ENCODE measurements at places on chromosomes 12 and 14.

DNA sequence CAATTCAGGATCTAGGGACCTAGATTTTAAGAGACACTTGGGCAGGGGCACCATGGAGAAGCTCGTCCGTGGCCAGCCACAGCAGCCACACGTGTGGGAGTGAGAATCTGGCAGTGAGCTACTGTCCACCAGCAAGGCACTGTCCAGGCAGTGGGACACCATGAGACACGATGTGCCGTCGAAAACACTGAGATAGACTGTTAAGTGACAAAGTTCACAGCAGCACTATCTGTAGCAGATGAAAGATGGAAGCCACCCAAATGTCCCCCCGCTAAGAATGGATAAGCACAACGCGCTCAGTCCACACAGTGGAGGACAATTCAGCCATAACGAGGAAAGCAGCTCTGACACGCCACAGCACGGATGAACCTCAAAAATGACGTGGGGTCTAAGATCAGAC, 19.7 kb downstream of the RILPL1 start:
- no peak for DNase-seq

- peak; percentile 87 for DNase-seq
Observed at GRCh38 chr14:50666772-50667683, 1.1 kb downstream of the SAV1 start.

- DNase-seq = no peak
Observed at GRCh38 chr12:30180602-30181001, 396.9 kb upstream of the TMTC1 start.

GRCh38 chr12:88546853-88547252, 33.4 kb downstream of the KITLG start:
- peak; percentile 71 for DNase-seq

GRCh38 chr14:60274448-60274847, 25.4 kb downstream of the PPM1A start:
- DNase-seq = no peak

- DNase-seq = no peak
Observed at GRCh38 chr14:99262977-99263448, 9.0 kb downstream of the BCL11B start.

- no peak for DNase-seq
Observed at GRCh38 chr12:18436170-18436569, 174.9 kb downstream of the PIK3C2G start.

GRCh38 chr14:21993837-21994236, 320.2 kb upstream of the OR4E1 start:
- no peak for DNase-seq

- DNase-seq = no peak
Observed at GRCh38 chr12:118319627-118320026, 53.1 kb downstream of the TAOK3 start.

DNA sequence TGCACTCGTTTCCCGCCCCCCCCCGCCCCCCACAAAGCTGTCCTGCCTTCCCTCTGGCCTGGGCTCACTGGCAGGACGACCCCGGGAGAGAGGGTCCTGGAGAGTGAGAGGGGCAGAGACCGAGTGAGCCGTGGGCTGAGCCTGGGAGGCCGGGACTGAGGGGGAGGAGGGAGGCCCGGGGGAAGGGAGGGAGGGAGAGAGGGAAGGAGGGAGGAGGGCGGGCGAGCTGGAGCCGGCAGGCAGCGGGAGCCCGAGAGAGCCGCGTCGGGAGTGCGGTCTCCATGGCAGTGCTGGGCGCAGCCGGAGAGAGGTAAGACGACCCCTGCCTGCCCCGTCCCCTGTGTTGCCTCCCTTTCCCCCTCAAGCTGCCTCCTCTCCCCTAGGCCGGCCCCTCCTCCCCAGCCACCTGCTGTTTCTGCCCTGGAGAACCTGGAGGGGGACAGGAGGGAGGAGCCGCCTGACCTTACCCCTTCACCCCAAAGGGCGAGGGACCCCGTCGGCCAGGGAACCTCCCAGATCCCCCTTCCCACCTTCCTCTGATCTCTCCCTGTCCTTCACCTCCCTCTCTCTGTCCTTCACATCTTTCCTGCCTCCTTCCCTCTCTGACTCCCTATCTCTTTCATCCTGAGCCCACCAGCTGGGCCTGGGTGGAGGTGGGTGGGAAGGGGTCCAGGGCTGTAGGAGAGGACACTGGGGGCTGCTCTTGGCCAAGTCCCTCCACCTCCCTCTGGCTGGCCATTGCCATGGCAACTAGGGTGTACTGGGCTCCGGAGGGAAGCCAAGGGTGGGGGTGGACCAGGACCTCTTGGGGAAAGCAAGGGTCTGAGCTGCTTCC, at the start of gene GPR162:
GPR162 (plus strand) TSS at position 231 of the 835 bp plus-strand sequence. CDS start 2,078 bp downstream, outside the sequence.
- no peak for DNase-seq

DNA sequence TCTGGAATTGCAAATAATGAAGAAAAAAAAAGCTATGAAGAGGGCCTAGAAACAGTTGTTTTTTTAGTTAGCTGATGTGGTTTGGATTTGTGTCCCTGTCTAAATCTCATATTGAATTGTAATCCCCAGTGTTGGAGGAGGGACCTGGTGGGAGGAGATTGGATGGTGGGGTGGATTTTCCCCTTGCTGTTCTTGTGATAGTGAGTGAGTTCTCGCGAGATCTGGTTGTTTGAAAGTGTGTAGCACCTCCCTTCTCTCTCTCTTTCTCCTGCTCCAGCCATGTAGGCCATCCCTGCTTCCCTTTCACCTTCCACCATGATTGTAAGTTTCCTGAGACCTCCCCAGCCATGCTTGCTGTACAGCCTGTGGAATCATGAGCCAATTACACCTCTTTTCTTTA, 126.1 kb downstream of the ASCL4 start:
- DNase-seq = no peak

DNA sequence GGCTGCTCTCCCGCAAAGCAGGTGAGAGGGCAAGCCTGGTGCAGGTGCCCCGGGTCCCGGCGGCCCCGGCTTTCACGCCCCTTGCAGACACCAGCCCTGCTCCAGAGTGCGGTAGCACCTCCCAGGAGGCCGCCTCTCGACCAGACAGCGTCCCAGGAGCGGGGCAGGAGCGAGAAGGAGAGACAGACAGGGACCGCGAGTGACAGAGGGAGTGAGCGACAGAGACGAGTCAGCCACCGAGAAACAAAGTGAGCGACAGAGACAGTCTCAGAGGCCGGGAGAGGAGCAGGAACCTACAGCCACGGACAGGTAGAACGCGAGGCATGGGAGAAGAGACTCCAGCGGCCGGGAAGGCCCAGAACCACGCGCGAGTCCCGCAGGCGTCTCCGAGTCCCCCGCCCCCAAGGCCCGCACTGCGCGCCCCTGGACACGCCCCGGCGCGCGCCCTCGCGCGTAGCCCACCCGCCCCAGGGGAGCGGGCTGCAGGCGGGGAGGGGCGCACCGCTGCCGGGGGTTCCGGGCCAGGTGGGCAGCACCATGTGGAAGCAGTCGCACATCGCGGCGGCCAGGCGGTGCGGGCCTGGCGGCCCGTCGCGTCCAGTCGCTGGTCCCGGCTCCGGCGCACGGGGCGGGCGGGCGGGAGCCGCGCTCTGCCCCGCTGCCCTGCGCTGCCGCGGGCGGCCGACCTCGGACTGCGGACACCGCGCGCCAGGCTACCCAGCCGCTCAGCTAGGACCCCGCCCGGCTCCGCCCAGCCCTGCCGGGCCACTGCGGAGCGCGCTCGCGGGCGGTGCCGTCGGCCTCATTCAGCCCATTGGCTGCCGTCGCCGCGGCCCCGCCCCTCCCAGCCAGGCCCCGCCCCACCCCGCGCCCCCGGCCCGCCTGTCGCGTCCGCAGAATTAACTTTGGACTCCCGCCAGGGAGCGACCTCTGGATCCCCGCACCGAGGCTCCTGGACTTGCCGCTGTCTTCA, at the start of gene AHNAK2:
AHNAK2 (minus strand) TSS at position 694 of the 973 bp plus-strand sequence; CDS start at position 557, 137 bp downstream.
- peak; percentile 68 for DNase-seq

GRCh38 chr12:1020389-1020788, 29.4 kb downstream of the ERC1 start:
- no peak for DNase-seq

DNA sequence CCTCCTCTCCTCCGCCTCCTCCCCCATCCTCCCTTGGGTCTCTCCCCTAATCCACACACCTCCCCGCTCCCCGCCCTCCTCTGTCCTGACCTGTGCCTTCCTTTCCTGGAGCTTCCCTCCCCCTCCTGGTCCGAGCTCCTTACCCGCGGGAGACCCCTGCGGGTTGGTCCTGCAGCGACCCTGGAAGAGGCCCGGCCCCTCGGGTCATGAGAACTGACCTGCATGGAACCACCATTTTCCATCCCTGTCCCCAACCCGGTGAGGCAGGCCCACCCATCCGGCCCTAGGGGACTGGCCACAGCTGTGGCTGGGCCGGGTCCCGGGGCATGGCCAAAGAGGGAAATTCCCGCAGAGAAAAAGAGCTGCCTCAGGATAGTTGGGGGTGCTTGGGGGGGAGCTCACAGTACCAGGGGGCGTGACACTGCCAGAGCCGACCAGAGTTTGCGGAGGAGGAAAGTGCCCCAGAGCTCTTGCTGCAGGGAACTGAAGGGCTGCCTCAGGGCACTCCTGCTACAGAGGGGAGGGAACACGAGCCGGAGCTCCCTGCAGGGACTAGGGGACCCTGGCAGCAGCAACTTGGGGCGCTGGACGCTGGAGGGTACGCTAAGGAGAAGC, 613 bp downstream of the ARHGEF40 start:
- DNase-seq = peak; percentile 66

DNA sequence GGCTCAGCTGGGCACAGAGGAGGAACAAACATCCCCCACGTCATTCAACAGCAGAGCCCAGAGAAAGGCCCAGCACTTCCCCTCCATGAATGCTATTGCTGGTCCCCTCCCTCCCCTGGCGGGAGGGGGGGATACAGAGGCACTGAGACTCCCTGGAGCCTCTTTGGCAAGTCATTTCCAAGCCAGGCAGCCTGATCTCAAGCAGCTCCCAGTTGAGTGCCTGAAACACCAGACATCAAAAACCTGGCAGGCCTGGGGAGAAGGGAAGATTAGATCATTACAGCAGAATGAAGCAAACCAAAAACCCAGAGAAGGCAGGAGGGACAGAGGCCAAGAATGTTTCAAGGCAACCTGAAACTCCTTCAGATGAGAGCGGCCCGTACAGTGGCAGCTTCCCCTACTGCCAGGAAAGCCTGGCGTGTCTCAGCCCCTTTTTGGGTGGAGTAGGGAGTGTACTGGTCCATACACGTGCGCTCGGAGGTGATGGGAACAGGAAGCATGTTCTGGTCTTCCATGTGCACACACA, 92.1 kb downstream of the LRRC74A start:
- DNase-seq = peak; percentile 90

- DNase-seq = no peak
Observed at GRCh38 chr12:48037267-48037915, 33.1 kb upstream of the COL2A1 start.

GRCh38 chr14:100314724-100315123, 8.4 kb upstream of the SLC25A47 start:
- no peak for DNase-seq

DNA sequence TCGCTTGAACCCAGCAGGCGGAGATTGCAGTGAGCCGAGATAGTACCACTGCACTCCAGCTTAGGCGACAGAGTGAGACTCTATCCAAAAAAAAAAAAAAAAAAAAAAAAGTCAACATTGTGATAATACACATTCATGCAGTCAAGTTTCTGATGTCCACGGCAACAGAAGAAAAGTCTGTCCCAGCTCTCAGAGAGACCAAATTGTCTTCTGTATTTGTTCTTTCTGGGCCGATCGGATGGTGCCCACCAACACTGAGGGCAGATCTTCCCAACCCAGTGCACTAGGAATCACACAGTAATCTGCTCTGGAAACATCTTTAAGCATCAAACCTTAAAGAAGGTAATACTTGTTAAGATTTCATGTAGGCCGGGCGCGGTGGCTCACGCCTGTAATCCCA, 31.6 kb downstream of the EAPP start:
- no peak for DNase-seq

GRCh38 chr14:44505588-44505987, 1.5 kb downstream of the FSCB start:
- no peak for DNase-seq

DNA sequence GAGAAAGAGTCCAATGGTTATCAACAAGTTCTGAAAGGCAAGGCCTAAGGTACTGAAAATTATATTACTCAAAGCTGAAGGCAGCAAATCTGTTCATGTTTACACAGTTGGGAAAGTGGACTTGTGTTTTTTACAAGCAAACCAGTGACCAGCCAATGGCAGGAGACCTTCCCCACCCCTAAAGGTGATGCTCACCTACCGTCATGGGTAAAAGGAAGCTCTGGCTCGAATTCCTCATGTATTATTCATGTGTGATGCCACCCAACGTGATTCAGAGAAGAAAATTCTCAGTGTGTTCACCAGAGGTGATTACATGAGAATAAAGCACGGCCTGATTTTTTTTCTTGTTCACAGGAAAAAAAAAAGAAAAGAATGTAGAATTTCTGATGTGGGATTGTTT, 1161.2 kb upstream of the SEL1L start:
- DNase-seq = no peak

GRCh38 chr12:3416670-3417069, 74.3 kb upstream of the PRMT8 start:
- DNase-seq = no peak

DNA sequence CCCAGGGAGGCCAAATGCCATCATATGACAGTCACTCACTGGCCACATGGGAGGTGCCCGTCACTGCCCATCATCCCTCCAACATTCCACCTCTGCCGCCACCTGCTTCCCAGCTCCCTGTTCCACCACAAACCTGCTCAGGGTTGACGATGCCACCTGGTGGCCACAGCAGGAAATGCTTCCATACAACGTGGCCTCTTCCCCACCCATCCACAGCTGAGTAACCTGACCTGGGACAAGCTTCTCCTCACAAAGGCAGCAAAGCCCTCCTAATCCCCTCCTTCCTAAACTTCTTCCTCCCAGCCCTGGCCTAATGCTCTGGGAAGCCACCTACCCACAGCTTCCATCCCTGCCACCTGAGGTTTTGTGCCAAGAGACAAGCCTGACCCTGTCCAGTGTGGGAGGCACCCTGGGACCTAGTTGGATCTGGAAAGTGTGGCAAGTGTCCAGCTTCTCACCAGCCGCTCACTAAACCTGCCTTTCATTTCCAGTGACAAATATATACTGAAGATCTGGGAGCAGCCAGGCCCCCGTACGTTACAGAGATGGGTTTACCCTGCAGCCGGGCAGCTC, 4.3 kb downstream of the DEGS2 start:
- peak; percentile 47 for DNase-seq

DNA sequence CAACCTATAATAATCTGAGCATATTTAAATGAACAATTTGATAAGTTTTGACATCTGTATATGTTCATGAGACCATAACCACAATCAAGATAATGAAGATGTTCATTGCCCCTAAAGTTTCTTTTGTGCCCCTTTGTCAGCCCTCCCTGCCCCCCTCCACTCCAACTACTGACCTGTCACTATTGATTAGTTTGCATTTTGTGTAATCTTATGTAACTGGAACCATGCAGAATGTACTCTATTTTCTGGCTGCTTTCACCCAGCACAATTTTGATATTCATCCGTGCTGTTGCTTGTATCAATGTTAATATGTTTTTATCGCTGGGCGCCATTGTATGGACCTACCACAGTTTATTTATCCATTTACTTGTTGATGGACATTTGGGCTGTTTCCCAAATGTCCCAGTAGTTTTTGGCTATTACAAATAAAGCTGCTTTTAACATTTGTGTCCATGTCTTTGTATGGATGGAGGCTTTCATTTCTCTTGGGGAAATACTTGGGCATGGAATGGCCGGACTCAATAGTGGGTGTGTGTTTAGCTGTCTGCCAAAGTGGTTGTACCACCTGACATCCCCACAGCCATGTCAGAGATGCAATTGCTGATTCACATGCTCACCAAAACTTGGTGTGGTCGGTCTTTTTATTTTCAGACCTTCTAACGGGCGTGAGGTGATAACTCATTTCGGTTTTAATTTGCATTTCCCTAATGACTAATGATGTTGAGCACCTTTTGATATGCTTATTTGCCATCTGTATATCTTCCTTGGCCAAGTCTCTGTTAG, 38.9 kb downstream of the EML1 start:
- DNase-seq = no peak
